ENCODE measurements at places on chromosomes 3 and 15.

DNA sequence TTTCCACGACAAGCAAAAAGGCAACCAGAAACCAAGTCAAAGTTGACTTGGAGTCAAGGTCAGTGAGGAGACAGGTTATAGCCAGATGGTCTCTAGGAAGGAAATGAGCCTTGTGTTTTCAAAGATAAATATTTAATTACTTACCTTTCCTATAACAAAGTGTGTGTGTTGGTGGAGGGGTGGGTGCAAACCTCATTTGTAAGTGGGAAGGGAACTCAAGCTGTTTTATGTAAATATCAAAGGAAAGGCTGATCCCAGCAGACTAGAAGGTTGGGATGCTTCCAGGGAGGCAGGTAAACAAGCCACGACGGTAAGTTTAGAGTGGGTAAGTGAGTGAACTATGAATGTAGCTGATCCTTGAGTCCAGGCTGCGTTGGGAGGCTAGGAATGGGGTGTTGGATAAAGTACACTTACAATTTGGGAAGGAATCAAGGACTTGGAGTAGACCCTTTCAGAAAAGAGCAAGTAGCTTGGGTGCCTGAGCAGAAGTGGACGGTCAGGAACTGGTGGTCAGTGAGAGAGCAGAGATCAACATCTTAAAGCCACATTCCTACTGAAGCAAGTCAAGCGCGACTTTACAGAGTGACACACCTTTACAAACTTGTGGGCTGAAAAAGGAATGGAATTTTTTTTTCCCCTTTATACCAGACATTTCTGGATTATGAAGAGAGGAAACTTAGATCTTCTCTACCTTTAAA lies 82.0 kb upstream of the TBL1XR1 start:
- DNase-seq = no peak

DNA sequence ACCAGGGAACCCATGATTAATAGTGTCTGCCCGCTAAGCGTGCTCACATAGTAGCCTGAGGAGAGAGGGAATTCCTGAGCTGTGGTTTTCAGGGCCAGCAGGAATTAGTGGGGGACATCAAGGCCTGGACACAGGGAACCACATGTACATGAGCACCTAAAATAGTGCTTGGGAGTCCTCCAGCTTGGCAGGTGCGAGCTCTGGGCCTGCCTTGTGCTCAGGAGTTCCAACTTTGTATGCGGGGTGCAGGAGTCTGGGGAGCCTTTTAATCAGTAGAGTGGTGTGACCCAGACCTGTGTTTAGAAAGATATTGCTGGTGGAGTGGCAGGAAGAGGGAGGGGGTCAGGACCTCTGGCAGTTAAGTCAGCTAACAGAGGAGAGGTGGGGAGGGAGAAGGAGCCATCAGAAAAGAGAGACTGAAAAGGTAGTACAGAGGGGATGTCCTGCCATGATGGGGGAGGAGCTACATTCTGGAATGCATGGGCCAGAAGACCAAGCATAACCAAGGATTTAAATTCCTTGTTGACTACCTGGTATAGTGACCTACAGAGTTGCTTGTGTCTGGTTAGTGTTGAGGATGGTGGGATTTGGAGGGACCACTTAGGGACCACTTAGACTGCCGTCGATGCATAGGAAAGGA lies 1.9 kb downstream of the DAG1 start:
- no peak for DNase-seq

- DNase-seq = no peak
These were observed 88.4 kb downstream of the PLCH1 start for GRCh38 chr3:155656466-155656865.

- no peak for DNase-seq
These were observed 60.7 kb upstream of the ALDH1A3 start for GRCh38 chr15:100818927-100819326.

- DNase-seq = no peak
These were observed 102.7 kb downstream of the GLDN start for GRCh38 chr15:51444112-51444511.
